A549 treated with ZK216348 at 1 μM for 4 hours (cell line): ENCODE measurements at places on chromosomes 16 and 17. TPM values are rescaled to one million over a fixed set of nuclear protein-coding genes. Genes with fewer than 3 reads are reported as not detected.

Gene UMOD
- not detected in 5 replicates for total RNA-seq

Gene HAS3
- 31.2 to 54.8 TPM (median 50.9 TPM) in 5 replicates for total RNA-seq

Gene MYOCD
- 0.39 to 1.9 TPM (median 1.0 TPM) in 5 replicates for total RNA-seq

Gene NEURL4
- 17.1 to 38.9 TPM (median 32.2 TPM) in 5 replicates for total RNA-seq

Gene TBC1D3
- total RNA-seq = not detected in 5 replicates

Gene ENO3
- 41.5 to 63.2 TPM (median 48.4 TPM) in 5 replicates for total RNA-seq

Gene TAC4
- total RNA-seq = not detected in 5 replicates

Gene CCDC47
- total RNA-seq = 95.9 to 135 TPM (median 108 TPM) in 5 replicates

Gene ADGRG1
- total RNA-seq = 101 to 249 TPM (median 188 TPM) in 5 replicates

Gene SCO1
- 50.9 to 59.5 TPM (median 58.3 TPM) in 5 replicates for total RNA-seq

Gene MT1A
- total RNA-seq = 16.3 to 25.0 TPM (median 19.6 TPM) in 5 replicates

Gene MYL11
- not detected in 5 replicates for total RNA-seq

Gene DBF4B
- total RNA-seq = 19.4 to 30.5 TPM (median 26.9 TPM) in 5 replicates

Gene GNG13
- not detected in 5 replicates for total RNA-seq

Gene NEUROD2
- 0.18 TPM in 1 of 5 replicates, not detected in the others for total RNA-seq
